Breast epithelium (tissue), 4 donors: ENCODE measurements at places on chromosomes 7 and 10.
A peak's percentile ranks its signal among the peaks of the same experiment; 100 is the strongest.

DNA sequence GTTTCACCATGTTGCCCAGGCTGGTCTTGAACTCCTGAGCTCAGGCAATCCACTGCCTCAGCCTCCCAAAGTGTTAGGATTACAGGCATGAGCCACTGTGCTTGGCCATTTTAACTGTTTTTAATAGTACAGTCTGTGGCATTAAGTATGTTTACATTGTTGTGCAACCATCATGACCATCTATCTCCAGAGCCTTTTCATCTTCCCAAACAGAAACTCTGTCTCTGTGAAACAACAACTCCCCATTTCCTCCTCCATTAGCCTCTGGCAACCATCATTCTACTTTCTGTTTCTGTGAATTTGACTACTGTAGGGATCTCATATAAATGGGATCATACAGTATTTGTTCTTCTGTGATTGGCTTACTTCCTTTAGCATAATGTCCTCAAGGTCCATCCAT, 48.3 kb upstream of the SEPHS1 start:
- H3K27me3 ChIP-seq: no peaks in the 10 kb centered on the region
- no peaks in the 10 kb centered on the region for H3K36me3 ChIP-seq
- no peak overlapping the region for H3K27ac ChIP-seq

GRCh38 chr7:69169386-69169785, 428.9 kb upstream of the AUTS2 start:
- no peak for DNase-seq
- no peaks in the 10 kb centered on the region for H3K4me1 ChIP-seq
- no peak overlapping the region for H3K4me3 ChIP-seq
- H3K27me3 ChIP-seq: no peaks in the 10 kb centered on the region

DNA sequence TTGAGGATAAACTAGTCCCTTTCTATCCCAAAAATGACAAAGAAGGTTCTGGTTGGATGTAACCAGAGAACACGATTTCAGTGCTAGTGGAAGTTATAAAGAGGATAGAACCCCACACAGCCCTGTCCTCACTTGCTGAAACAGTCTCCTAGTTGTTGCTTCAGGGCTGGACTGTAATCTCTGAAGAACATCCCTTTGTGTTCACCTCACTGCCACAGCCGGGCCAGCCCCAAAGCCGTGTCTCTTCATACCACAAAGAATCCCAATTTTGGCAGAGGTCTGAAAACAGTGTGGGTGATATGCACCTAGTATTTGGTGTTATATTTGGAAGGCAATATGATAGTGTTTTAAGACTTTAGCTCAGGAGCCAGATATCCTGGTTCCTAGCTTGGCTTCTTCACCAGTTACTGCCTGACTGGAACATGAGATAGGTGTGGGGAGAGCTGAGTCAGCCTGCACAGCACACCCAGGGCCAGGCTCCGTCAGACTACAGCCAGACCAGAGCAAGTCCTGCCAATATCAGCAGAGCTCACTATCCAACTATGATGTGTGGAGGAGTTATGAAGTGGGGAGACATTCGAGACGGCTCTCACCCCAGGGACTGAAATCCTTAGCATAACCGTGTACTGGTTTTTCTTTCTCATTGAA, 21.2 kb downstream of the CYP3A4 start:
- H3K27me3 ChIP-seq: no peaks in the 10 kb centered on the region
- H3K36me3 ChIP-seq: no peaks in the 10 kb centered on the region
- peak overlapping the region; percentile 9 for H3K27ac ChIP-seq
- no peak overlapping the region for H3K4me3 ChIP-seq
- no peak for DNase-seq

GRCh38 chr7:142175594-142175993, 64.1 kb downstream of the MGAM2 start:
- no peak overlapping the region for H3K27ac ChIP-seq
- H3K36me3 ChIP-seq: no peaks in the 10 kb centered on the region
- no peaks in the 10 kb centered on the region for H3K27me3 ChIP-seq
- H3K4me3 ChIP-seq: no peak overlapping the region

DNA sequence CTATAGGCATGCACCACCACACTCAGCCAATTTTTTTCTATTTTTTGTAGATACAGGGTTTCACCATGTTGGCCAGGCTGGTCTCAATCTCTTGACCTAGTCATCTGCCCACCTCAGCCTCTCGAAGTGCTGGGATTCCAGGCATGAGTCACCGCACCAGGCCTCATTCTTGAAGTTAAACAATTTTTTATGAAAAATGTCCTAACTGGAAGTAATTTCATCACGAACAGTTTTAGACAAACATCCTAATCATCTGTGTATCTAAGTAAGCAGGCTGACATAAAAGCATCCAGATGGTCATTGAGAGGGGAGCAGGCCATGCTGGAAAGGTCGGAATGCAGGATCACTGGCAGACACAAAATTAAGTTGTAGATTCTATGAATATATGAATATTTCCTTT, 269.1 kb downstream of the ZMYND11 start:
- no peaks in the 10 kb centered on the region for H3K4me1 ChIP-seq
- H3K4me3 ChIP-seq: no peak overlapping the region
- H3K36me3 ChIP-seq: no peaks in the 10 kb centered on the region
- H3K27ac ChIP-seq: no peak overlapping the region
- no peak for DNase-seq
- H3K27me3 ChIP-seq: no peaks in the 10 kb centered on the region

DNA sequence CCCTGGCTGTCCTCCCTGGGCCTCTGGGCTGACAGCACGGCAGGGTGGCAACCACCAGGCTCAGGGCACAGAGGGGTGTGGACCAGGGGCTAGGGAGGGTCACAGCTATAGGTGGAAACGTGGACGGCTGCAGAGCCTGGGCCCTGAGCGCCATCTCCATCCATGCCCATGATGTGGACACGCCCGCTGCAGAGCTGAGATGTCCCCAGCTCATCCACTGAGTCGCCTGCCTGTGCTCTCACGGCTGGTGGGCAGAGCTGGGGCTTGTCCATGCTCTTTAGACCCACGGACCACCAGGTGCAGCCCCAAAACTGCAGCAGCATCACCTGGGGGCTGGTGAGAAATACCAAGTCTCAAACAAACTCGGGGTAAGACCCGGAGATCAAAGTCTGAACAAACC, 16.1 kb downstream of the TECPR1 start:
- H3K27me3 ChIP-seq: no peaks in the 10 kb centered on the region
- H3K4me1 ChIP-seq: no peaks in the 10 kb centered on the region
- H3K27ac ChIP-seq: no peak overlapping the region
- DNase-seq: no peak
- no peak overlapping the region for H3K4me3 ChIP-seq

DNA sequence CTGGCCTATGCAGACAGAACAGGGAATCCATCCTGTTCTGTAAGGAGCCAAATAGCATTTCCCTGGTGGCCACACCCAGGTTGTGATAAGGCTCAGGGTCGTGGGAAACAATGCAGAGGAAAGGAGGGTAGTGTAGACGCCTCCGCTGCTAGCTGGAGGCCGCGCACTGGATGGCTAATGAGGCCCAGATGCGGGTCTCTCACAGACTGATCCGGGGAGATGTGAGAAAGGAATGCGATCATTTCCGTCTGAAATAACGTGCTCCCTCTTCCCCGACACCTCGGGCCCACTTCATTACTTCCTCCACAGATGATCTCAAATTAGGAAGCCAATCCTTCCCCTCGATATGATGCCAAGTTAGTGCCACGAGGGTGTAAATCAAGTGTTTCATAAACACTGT, 203.3 kb downstream of the TAX1BP1 start:
- no peaks in the 10 kb centered on the region for H3K4me1 ChIP-seq
- H3K27ac ChIP-seq: no peak overlapping the region
- no peaks in the 10 kb centered on the region for H3K27me3 ChIP-seq
- H3K4me3 ChIP-seq: no peak overlapping the region
- no peaks in the 10 kb centered on the region for H3K36me3 ChIP-seq

DNA sequence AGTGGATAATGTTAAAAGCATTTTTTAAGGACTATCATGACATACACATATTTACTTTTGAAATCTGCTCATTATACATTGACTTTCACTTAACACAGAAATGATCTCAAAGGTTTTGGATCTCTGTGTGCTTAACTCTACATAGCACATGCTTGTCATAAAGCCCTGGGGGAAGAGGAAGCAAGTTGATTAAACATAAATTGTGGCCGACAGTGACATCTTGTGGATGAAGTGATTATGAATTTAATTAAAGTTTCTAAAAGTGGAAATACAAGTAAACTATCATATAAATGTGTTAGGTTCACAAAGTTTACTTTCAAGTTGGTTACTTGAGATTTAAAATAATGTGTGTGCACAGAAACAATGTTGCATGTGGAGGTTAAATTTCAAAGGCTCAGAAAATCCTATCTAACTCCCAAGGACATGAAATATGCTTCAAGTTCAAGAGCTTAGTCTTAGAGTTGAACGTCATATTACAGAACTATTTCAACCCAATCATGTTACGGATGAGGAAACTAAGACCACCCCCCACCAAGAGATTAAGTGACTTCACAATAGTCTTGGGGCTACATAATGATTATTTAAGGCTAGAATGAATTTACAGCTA, 1247.8 kb downstream of the GATA3 start:
- H3K27ac ChIP-seq: no peak overlapping the region
- H3K4me1 ChIP-seq: no peaks in the 10 kb centered on the region
- H3K4me3 ChIP-seq: no peak overlapping the region
- no peaks in the 10 kb centered on the region for H3K36me3 ChIP-seq
- DNase-seq: no peak

DNA sequence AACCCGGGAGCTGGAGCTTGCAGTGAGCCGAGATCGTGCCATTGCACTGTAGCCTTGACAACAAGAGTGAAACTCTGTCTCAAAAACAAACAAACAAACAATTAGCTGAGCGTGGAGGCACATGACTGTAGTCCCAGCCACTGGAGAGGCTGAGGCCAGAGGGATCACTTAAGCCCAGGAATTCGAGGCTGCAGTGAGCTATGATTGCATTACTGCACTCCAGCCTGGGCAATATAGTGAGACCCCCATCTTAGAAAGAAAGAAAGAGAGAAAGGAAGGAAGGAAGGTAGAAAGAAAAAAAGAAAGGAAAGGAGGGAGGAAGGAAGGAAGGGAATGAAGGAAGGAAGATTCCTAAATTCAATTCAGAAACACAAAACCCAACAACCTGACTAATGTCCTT, 141.3 kb upstream of the TNRC18 start:
- peaks cover 10% of the 10 kb centered on the region for H3K4me1 ChIP-seq
- H3K27me3 ChIP-seq: no peaks in the 10 kb centered on the region
- no peak overlapping the region for H3K4me3 ChIP-seq
- no peak for DNase-seq

- no peaks in the 10 kb centered on the region for H3K4me1 ChIP-seq
- no peaks in the 10 kb centered on the region for H3K27me3 ChIP-seq
- H3K4me3 ChIP-seq: no peak overlapping the region
- H3K36me3 ChIP-seq: no peaks in the 10 kb centered on the region
- no peak overlapping the region for H3K27ac ChIP-seq
Measured at GRCh38 chr7:127876393-127876792, 154.8 kb downstream of the LRRC4 start.

GRCh38 chr7:30760514-30761213, 8.7 kb downstream of the INMT start:
- H3K4me3 ChIP-seq: no peak overlapping the region
- H3K36me3 ChIP-seq: no peaks in the 10 kb centered on the region
- no peaks in the 10 kb centered on the region for H3K27me3 ChIP-seq
- no peak overlapping the region for H3K27ac ChIP-seq
- no peak for DNase-seq

DNA sequence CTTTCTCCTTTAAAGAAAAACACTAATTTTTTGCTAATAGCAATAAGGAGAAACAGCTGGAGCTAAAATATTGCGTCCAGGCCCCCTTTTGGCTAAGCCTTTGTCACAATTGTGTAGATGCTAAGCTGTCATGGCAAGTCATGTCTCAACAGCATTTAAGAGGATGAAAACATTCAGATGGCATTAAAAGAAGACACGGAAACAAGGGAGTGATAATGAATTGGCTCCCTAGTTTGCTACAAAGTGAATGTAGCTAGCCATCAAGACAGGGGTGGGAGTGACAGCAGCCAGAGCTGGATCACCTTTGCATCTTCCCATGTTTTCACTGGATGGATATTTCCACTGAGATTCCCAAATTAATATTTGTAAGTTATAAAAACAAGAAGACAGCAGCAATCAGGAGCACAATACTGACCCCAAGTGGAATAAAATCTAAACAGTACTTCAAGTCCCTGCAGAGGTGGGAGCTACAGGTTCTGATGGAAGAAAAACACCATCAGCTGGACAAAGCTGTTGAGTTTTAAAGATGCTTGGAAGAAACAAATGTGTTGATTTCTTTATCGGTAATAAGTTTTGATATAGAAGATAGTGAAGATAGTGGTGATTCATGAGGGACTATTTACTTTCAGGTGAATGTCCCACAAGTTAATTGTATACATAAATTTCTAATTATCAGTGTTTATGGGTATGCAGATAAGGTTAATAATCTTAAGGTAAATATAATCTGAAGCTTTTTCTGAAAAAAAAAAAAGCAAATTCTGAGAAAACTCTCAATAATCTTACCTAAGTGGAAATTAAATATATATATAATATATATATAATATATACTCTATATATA, 129.4 kb downstream of the SLC16A9 start:
- no peak for DNase-seq
- no peaks in the 10 kb centered on the region for H3K36me3 ChIP-seq
- no peaks in the 10 kb centered on the region for H3K4me1 ChIP-seq
- no peaks in the 10 kb centered on the region for H3K27me3 ChIP-seq

GRCh38 chr10:78471326-78471722, 437.7 kb downstream of the RPS24 start:
- no peaks in the 10 kb centered on the region for H3K27me3 ChIP-seq
- H3K4me3 ChIP-seq: no peak overlapping the region
- no peak for DNase-seq
- H3K4me1 ChIP-seq: no peaks in the 10 kb centered on the region

GRCh38 chr10:34102893-34103506, 712.1 kb downstream of the PARD3 start:
- H3K27me3 ChIP-seq: no peaks in the 10 kb centered on the region
- no peak for DNase-seq
- no peaks in the 10 kb centered on the region for H3K4me1 ChIP-seq
- H3K27ac ChIP-seq: peak overlapping the region; percentile 45
- no peaks in the 10 kb centered on the region for H3K36me3 ChIP-seq
- no peak overlapping the region for H3K4me3 ChIP-seq

- H3K4me1 ChIP-seq: no peaks in the 10 kb centered on the region
- no peaks in the 10 kb centered on the region for H3K36me3 ChIP-seq
Measured at GRCh38 chr7:112266595-112267270, 60.2 kb downstream of the ZNF277 start.

DNA sequence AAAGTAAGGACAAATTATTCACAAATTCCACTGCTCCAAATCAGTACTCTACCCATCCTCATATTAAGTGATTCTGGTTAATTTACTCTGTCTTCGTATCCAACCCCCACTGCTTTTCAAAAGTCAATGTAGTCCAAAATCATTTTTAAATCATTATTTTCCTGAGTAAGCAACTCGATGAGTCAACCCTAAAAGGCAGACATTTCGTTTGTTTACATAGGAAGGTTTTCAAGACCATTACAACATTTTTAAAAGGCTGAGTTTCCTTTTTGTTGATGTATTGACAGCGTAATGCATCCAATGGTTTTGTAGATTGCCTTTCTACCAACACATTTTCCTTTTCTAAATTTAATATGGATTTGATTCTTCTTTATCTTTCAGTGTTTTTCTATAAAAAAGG, 523.0 kb upstream of the ANKRD30A start:
- H3K27me3 ChIP-seq: no peaks in the 10 kb centered on the region
- H3K4me3 ChIP-seq: no peak overlapping the region
- no peaks in the 10 kb centered on the region for H3K36me3 ChIP-seq
